ENCODE measurements at places on chromosomes 16 and 17.

DNA sequence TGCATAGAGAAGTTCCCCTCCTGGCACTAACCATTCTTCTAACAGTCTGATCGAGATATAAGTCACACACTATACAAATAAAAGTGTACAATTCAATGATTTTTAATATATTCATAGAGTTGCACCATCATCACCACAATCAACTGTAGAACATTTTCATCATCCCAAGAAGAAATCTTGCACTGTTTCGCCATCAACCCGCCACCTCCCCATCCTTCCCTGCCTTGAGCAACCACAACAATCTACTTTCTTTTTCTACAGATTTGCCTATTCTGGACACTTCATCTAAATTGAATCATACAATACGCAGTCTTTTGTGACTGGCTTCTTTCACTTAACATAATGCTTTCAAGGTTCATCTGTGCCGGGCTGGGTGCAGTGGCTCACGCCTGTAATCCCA is 33.0 kb upstream of the GUCY2D start:
- DNase-seq, result no peak

GRCh38 chr17:5557485-5557884 is 26.8 kb downstream of the NLRP1 start:
- DNase-seq, result no peak

GRCh38 chr16:17204206-17204605 is 266.6 kb downstream of the XYLT1 start:
- no peak for DNase-seq

DNA sequence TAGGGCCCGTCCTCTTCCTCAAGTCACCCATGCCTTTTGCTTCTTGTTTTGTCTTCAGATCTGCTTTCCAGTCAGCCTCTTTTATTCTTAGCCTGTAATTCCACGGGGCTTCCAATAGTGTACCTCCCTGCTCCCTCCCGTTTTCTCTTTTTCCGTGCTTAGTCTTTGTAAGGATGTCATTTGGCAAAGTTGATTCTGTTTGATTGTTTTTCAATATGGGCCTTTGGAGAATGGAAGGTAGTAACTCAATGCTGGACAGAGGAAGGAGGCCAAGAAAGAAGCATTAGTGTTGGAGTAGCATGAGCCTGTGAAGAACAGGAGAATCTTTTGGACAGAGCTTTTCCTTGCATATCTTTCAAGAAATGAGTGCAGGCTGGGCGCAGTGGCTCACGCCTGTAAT is 6.5 kb downstream of the WWP2 start:
- no peak for DNase-seq

- DNase-seq, result no peak
Observed at GRCh38 chr17:83058266-83058798, 21.1 kb upstream of the METRNL start.

DNA sequence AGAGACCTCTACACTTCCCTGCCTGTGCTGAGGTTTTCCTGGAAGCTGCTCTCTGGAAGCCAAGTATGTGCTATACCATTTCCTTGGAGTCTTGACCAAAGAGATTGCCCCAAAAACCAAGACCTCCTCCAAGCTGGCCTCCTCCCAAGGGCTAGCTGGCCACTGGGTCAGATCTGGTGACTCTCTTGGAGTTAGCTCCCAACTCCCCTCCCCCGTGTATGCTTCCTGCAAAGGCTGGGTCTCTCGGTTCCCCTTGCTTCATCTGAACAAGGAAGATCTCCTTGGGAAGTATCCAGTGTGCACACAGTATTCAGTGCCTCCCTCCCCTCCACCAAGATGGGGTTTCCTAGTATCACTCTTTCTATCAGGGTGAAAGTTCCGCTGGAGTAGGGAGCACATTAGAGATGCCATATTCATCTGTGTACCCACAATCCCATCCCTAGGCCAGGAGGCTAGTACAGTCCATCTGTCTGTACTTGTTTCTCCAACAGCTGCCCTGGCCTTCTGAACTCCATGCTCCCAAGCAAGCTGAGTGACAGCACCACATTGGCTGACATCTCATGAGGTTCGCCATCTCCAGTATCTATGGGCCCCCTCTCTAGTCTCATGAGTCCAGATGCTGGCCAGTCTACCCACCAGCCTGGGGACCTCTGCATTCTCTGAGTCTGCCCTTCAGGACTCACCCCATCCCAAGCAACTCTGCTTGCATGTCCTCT is 3.2 kb downstream of the GAS7 start:
- DNase-seq, result no peak

- DNase-seq, result no peak
Observed at GRCh38 chr17:17041018-17041521, 1.2 kb upstream of the MPRIP start.

GRCh38 chr17:42991471-42991870 is 6.7 kb upstream of the RPL27 start:
- DNase-seq, result no peak

DNA sequence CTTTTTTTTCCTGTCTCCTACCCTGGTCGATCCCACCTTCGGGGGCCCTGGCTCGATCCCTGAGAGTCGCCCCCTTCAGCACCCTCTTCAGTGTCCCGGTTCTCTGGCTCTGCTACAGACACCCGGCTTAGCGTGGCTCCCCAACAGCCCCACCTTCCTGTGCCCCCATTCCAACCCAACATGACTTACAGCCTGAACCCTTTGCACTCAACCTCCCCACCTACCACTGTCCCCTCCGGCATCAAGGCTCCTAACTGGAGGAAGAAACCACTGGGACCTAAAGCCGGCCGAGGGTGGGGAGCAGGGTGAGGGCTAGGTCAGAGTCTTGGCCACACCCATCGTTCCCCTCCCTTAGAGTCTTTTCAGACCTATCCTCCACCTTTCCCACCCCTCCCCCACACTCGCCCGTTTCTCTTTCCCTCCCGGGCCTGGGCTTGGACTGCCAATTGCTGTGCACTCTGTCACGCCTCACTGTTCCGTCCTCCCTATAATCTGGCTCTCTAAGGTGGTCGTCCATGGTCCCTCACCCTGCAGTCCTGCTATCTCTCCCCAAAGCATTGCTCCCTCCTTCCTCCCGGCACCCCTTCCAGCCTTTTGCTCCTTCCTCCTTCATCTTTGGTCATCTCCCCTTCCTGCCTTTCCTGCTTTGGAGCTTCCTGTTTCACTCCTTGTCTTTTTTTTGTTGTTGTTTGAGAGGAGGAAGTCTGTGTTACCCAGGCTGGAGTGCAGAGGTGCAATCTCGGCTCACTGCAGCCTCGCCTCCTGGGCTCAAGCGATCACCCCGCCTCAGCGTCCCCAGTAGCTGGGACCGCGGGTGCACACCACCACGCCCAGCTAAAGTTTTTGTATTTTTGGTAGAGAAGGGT is 890 bp upstream of the CLDN7 start:
- DNase-seq, result no peak

- DNase-seq, result no peak
Observed at GRCh38 chr16:8530752-8531384, 59.4 kb downstream of the TMEM114 start.

Data from smooth muscle cell of the brain vasculature (primary cell).